Liver (tissue), 10 donors: ENCODE measurements at places on chromosomes 6 and 20. TPM values are rescaled to one million over a fixed set of nuclear protein-coding genes. Genes with fewer than 3 reads are reported as not detected.

- peaks cover 9% of the 10 kb centered on the region for H3K4me1 ChIP-seq
- no peaks in the 10 kb centered on the region for H3K27me3 ChIP-seq
- H3K36me3 ChIP-seq, result no peaks in the 10 kb centered on the region
- DNase-seq, result no peak
These were observed 9.8 kb upstream of the TOX2 start for GRCh38 chr20:43904827-43905177.

DNA sequence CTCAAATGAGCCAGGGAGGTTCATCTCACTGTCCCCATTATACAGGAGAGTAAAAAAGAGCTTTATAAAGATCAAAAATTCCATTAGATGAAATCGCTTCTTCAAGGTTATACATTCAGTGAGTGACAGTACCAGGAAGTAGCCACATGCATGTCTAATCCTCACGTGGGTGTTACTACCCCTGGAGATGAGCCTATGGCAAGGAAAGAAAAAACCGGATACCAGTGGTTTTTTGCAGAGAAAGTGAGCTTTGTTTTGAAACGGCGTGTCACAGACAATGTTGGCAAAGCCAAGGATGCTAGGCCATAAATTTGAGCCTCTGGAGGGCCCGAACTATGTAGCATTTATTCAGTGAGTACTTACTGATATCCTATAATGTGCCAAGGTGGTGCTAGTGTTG, 215.0 kb upstream of the RIN2 start:
- DNase-seq, result no peak
- H3K36me3 ChIP-seq, result no peaks in the 10 kb centered on the region
- H3K27ac ChIP-seq, result no peak overlapping the region

DNA sequence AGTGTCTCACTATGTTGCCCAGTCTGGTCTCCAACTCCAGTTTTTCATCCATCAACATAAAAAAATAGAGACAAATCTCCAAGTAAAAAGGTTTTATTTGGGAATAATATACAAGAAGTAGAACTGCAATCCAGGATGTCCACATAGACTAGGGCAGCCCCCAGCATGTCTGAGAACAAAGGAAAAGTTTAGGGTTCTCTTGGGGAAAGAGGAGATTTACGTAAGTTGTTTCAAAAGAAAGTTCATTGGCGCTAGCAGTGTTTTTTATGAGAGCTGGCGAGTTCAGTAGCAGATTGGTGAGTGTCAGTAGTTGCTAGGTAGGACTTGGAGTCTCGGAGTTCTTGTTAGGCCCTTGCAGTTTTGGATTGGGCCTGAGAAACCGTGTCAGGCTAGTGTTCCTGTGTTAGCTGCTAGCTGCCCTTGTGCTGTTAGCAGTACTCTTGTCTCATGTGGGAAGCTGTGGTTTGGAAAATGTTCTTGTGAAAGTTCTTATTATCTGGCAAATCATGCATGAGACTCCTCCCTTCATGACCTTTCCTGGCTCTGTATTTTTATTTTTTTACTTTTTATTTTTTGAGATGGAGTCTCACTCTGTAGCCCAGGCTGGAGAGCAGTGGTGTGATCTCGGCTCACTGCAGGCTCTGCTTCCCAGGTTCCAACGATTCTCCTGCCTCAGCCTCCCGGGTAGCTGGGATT, 24.7 kb downstream of the TTLL9 start:
- DNase-seq, result no peak
- no peaks in the 10 kb centered on the region for H3K36me3 ChIP-seq
- H3K27me3 ChIP-seq, result no peaks in the 10 kb centered on the region
- H3K4me3 ChIP-seq, result no peak overlapping the region

NFATC2 gene
- 6.7 TPM for total RNA-seq

SLC16A10 gene
- 16.7 TPM for total RNA-seq

DNA sequence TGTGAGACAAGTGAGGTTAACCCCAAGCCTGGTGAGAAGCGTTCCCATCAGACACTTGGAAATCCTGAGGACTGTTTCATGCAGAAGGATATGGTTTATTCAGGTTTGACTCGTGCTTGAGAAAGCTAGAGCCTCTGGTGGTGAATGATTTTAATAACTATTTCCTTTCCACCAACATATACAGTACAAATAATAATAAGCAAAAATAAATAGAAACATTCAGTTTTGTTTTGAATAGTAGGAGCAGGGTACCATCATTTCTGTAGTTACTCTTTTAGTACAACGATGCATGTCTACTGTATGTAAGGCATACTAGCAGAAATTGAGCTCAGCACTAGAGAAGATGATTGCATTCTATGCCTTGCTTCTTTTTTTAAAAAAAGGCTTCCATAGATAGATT, 33.5 kb downstream of the PLG start:
- peaks cover 71% of the 10 kb centered on the region for H3K36me3 ChIP-seq
- no peak overlapping the region for H3K27ac ChIP-seq
- no peaks in the 10 kb centered on the region for H3K27me3 ChIP-seq
- no peaks in the 10 kb centered on the region for H3K4me1 ChIP-seq

LY86 gene
- total RNA-seq, result 1.4 TPM

DNA sequence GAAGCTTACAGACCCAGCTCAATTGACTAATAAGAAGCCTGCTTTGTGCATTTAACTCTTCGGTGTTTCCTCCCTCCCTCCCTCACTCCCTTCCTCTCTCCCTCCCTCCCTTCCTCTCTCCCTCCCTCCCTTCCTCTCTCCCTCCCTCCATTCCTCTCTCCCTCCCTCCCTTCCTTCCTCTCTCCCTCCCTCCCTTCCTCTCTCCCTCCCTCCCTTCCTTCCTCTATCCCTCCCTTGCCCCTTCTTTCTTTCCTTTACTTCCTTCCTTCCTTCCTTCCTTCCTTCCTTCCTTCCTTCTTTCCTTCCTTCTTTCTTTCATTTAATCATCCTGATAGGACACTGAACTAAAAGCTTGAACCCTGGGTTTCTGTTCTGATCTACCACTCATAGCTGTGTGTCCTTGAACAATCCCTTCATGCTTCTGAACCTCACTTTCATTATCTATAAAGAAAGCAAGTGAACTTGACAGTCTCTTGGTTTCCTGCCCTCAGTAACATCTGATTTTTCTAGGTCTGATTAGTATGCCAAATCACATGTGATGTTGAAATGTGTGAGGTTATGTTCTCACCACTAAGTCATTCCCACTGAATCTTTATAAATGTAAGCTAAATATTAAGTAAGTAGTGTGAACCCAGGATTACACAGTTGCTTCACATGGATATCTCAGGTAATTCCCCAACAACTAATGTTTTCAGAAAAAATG, 132.3 kb upstream of the BMP2 start:
- H3K27me3 ChIP-seq, result no peaks in the 10 kb centered on the region
- no peaks in the 10 kb centered on the region for H3K36me3 ChIP-seq
- DNase-seq, result no peak
- H3K27ac ChIP-seq, result no peak overlapping the region

- peaks cover 6% of the 10 kb centered on the region for H3K4me1 ChIP-seq
- no peaks in the 10 kb centered on the region for H3K36me3 ChIP-seq
- no peak for DNase-seq
- no peak overlapping the region for H3K4me3 ChIP-seq
- peaks cover 2% of the 10 kb centered on the region for H3K27me3 ChIP-seq
These were observed 40.3 kb upstream of the PRND start for GRCh38 chr20:4681401-4681800.

- no peaks in the 10 kb centered on the region for H3K4me1 ChIP-seq
- no peak for DNase-seq
- H3K27ac ChIP-seq, result no peak overlapping the region
- H3K4me3 ChIP-seq, result no peak overlapping the region
- H3K36me3 ChIP-seq, result no peaks in the 10 kb centered on the region
These were observed 143.3 kb downstream of the PRL start for GRCh38 chr6:22153384-22154158.

CRISP3 gene
- 1.1 TPM for total RNA-seq

DNA sequence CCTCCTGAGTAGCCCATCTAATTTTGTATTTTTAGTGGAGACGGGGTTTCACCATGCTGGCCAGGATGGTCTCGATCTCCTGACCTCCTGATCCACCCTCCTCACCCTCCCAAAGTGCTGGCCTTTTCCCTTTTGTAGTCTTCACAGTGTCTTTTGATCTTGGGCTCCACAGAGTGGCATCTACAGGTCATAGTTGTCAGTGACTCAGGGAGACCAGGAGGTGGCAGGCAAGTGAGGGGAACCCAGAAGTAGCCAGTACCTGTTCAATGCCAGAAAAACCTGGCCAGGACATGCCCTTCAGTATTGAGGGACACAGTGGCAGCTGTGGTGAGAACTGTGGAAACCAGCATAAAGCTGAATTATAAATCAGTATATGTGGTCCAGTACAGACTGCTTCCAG, 19.6 kb downstream of the RPP21 start:
- no peak overlapping the region for H3K4me3 ChIP-seq
- H3K36me3 ChIP-seq, result no peaks in the 10 kb centered on the region
- H3K27me3 ChIP-seq, result no peaks in the 10 kb centered on the region
- H3K27ac ChIP-seq, result no peak overlapping the region

CFB gene
- total RNA-seq, result 2,016 TPM

DNA sequence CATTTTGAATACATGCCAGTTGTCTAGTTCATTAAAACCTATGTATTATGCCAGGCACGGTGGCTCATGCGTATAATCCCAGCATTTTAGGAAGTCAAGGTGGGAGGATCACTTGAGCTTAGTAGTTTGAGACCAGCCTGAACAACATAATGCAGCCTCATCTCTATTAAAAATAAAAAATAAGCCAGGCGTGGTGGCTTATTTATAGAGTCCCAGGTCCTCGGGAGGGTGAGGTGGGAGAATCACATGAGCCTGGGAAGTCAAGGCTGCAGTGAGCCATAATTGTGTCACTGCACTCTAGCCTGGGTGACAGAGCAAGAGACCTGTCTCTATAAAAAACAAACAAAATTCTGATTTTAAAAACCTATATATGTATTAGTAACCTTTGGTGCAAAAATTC, 27.5 kb downstream of the ORC3 start:
- peaks cover 2% of the 10 kb centered on the region for H3K36me3 ChIP-seq
- no peak for DNase-seq
- no peak overlapping the region for H3K27ac ChIP-seq
- no peaks in the 10 kb centered on the region for H3K4me1 ChIP-seq
- H3K27me3 ChIP-seq, result no peaks in the 10 kb centered on the region

- no peaks in the 10 kb centered on the region for H3K36me3 ChIP-seq
- H3K27ac ChIP-seq, result no peak overlapping the region
- H3K4me1 ChIP-seq, result no peaks in the 10 kb centered on the region
- DNase-seq, result no peak
- no peak overlapping the region for H3K4me3 ChIP-seq
- no peaks in the 10 kb centered on the region for H3K27me3 ChIP-seq
These were observed 17.5 kb downstream of the KCNQ2 start for GRCh38 chr20:63454731-63455567.

CCN2 gene
- total RNA-seq, result 7.3 TPM

DNA sequence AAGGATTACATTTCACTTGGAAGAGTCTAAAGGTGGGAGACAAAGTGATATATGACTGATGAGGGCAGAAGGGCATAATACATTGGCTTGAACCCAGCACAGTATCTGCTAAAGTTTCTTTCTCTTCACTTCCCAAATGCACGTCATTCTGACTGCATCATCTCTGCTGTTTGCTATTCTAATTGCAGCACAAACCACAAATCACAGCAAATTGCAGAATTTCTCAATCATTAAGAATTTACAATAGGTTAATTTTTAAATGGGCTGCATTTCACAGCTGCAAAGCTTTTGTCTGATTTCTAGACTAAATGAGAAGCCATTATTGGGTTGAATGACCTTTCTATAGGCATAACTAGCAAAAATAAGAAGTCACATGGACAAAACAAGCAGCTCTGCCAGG, 337.0 kb downstream of the RNGTT start:
- H3K27ac ChIP-seq, result no peak overlapping the region
- H3K4me3 ChIP-seq, result no peak overlapping the region
- H3K4me1 ChIP-seq, result peaks cover 2% of the 10 kb centered on the region
- H3K27me3 ChIP-seq, result no peaks in the 10 kb centered on the region

GTF2H4 gene
- total RNA-seq, result 11.0 TPM

GRCh38 chr6:130946076-130946475, 117.0 kb downstream of the EPB41L2 start:
- no peak overlapping the region for H3K4me3 ChIP-seq
- no peaks in the 10 kb centered on the region for H3K4me1 ChIP-seq
- no peaks in the 10 kb centered on the region for H3K27me3 ChIP-seq
- H3K36me3 ChIP-seq, result no peaks in the 10 kb centered on the region
- DNase-seq, result no peak
- H3K27ac ChIP-seq, result no peak overlapping the region

RUNX2 gene
- 1.1 TPM for total RNA-seq

GRCh38 chr20:34215711-34216381, 25.4 kb upstream of the ASIP start:
- H3K4me1 ChIP-seq, result peaks cover 6% of the 10 kb centered on the region
- H3K4me3 ChIP-seq, result peak overlapping the region; percentile 36
- no peaks in the 10 kb centered on the region for H3K27me3 ChIP-seq
- H3K36me3 ChIP-seq, result no peaks in the 10 kb centered on the region
- DNase-seq, result peak; percentile 62
